ENCODE measurements at places on chromosomes 16 and 17.
A peak's percentile ranks its signal among the peaks of the same experiment; 100 is the strongest.

- peak overlapping the region; percentile 82 for H3K4me3 ChIP-seq
- peaks cover 30% of the 10 kb centered on the region for H3K4me1 ChIP-seq
- H3K27ac ChIP-seq = peak overlapping the region; percentile 96
- no peaks in the 10 kb centered on the region for H3K36me3 ChIP-seq
- DNase-seq = no peak
Observed at GRCh38 chr17:64974750-64975317, 55.6 kb upstream of the LRRC37A3 start.

GRCh38 chr17:72357764-72358365 is 237.0 kb downstream of the SOX9 start:
- H3K4me3 ChIP-seq = no peak overlapping the region
- no peaks in the 10 kb centered on the region for H3K36me3 ChIP-seq
- no peak overlapping the region for H3K27ac ChIP-seq
- no peaks in the 10 kb centered on the region for H3K4me1 ChIP-seq

GRCh38 chr17:45247429-45248131 is 14.3 kb downstream of the SPATA32 start:
- no peaks in the 10 kb centered on the region for H3K27me3 ChIP-seq
- peak overlapping the region; percentile 90 for H3K27ac ChIP-seq
- peaks cover 49% of the 10 kb centered on the region for H3K36me3 ChIP-seq
- peak; percentile 98 for DNase-seq
- H3K4me3 ChIP-seq = peak overlapping the region; percentile 69
- peaks cover 56% of the 10 kb centered on the region for H3K4me1 ChIP-seq

DNA sequence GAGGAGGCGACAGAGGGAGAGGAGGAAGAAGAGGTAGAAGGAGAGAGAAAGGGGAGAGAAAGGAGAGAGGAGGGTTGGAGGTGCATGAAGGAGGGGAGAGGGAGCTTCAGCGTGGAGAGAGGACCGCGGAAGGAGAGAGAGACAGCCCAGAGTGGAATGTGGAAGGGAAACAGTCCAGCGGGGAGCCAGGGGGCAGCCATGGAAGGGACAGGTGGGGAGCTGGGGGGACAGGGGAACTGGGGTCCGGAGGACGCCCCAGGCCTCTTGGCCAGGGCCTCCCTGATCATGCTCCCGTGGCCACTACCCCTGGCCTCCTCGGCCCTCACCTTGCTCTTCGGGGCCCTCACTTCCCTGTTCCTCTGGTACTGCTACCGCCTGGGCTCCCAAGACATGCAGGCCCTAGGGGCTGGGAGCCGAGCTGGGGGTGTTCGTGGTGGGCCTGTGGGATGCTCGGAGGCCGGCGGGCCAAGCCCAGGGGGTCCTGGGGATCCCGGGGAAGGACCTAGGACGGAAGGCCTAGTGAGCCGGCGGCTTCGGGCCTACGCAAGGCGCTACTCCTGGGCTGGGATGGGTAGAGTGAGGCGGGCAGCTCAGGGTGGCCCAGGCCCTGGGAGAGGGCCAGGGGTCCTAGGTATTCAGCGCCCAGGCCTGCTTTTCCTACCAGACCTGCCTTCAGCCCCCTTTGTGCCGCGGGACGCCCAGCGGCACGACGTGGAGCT is 759 bp downstream of the ASPHD1 start:
- DNase-seq = no peak
- H3K27me3 ChIP-seq = peaks cover 23% of the 10 kb centered on the region
- no peaks in the 10 kb centered on the region for H3K36me3 ChIP-seq
- H3K27ac ChIP-seq = no peak overlapping the region
- no peak overlapping the region for H3K4me3 ChIP-seq
- peaks cover 7% of the 10 kb centered on the region for H3K4me1 ChIP-seq

DNA sequence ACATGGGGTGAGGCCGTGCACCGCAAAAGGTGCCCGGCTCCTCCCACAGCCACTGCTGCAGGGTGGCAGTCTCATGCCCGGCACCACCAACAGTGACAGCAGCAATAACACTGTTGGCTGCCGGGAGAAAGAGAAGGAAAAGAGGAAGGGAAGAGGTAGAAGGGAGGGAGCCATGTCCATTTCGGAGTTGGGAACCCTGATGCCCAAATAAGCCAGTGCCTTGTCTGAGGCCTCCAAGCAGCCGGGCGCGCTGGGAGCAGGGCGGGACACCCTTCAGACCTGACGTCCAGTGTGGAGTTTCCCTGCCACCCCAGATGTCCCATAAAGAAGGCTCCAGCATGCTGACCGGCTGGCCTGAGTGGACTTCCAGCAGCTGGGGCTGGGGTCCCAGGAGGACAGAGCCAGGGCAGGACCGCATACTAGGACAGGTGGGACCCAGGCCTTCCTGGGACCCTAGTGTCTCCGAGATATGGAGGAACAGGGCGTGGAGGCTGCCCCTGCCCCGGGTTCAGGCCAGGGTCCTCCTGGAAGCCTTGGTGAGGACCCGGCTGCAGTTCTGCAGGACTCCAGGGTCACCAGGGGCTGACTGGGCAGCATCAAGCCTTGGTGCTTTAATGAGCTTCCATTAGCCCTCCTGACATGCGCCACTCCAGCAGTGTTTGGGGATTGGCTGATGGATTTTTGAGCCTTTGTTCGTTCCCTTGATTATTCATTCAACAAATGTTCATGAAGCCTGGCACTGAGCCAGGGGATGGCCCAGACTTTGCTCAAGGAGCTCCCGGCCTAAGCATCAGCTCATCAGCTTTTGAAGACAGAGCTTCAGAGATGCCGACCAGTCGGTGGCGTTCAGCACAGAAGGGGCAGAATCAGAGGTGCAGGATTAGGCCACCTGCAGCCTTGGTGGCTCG is 223.6 kb upstream of the CIBAR2 start:
- H3K4me1 ChIP-seq = peaks cover 11% of the 10 kb centered on the region
- H3K36me3 ChIP-seq = no peaks in the 10 kb centered on the region
- no peak for DNase-seq
- peak overlapping the region; percentile 55 for H3K27ac ChIP-seq
- H3K27me3 ChIP-seq = no peaks in the 10 kb centered on the region
- peak overlapping the region; percentile 17 for H3K4me3 ChIP-seq

DNA sequence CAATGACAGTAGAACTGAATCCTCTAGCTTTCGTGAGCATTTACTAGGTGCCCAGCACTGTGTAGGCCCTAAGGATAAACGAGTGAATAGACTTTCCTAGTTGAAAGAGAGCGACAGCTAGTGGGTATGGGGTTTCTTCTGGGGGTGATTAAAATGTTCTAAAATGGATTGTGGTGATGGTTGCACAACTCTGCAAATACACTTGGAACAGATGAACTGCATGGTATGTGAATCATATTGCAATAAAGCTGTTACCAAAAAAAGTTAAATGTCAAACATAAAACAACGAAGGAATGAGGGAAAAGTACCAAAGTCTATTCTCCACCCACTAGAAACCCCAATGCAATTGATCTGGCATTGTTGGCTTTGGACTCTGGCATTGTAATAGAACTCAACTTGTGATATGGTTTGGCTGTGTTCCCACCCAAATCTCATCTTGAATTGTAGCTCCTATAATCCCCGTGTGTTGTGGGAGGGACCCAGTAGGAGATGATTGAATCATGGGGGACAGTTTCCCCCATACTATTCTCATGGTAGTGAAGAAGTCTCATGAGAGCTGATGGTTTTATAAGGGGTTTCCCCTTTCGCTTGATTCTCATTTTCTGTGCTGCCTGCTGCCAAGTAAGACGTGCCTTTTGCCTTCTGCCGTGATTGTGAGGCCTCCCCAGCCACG is 70.5 kb downstream of the MARF1 start:
- DNase-seq = no peak
- no peaks in the 10 kb centered on the region for H3K4me1 ChIP-seq
- H3K27me3 ChIP-seq = no peaks in the 10 kb centered on the region
- H3K27ac ChIP-seq = no peak overlapping the region
- H3K36me3 ChIP-seq = no peaks in the 10 kb centered on the region

DNA sequence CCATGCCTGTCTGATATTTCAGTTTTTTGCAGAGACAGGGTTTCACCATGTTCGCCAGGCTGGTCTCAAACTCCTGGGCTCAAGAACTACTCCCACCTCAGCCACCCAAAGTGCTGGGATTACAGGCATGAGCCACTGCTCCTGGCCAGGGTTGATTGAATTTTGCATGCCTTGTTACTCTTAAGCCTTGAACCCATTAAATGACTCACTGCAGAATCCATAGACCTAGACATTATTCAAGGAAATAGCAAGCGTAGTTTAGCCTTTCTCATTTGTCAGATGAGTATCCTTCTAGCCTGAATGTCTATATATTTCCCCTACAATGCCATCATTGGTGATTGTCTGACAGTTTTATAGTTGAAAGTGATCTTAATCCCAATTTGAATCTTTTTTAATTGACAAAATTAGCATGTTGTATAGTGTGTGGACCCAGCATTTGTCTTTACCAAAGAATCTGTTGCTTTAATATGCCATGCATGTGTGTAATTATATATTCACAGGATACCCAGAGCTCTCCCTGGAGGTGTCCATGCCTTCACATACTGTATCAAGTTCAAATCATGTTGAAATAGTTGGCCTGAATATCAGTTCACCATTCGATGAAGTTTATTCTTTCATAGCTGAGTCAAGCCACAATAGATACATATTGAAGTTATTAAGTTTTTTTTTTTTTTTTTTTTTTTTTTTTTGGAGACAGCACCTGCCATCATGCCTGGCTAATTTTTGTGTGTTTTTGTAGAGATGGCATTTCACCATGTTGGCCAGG is 321.0 kb downstream of the CPPED1 start:
- no peaks in the 10 kb centered on the region for H3K36me3 ChIP-seq
- no peak for DNase-seq
- H3K27ac ChIP-seq = no peak overlapping the region
- no peaks in the 10 kb centered on the region for H3K27me3 ChIP-seq
- H3K4me1 ChIP-seq = no peaks in the 10 kb centered on the region

- peaks cover 18% of the 10 kb centered on the region for H3K27me3 ChIP-seq
- H3K4me3 ChIP-seq = no peak overlapping the region
- H3K27ac ChIP-seq = no peak overlapping the region
- no peak for DNase-seq
- H3K4me1 ChIP-seq = no peaks in the 10 kb centered on the region
Observed at GRCh38 chr17:81381632-81382577, 13.4 kb upstream of the BAHCC1 start.

DNA sequence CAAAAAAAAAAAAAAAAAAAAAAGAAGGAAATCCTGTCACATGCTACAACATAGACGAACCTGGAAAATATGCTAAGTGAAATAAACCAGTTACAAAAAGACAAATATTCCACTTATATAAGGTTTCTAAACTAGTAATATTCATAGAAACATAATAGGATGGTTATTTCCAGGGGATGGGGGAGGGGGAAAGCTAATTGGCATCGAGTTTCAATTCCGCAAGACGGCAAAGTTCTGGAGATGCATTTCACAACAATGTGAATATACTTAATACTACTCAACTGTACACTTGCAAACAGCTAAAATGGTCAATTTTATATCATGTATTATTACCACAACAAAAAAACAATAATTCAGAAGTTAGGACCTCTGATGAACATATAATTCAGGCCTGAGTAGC is 37.9 kb upstream of the ABCA9 start:
- no peaks in the 10 kb centered on the region for H3K36me3 ChIP-seq
- H3K4me3 ChIP-seq = no peak overlapping the region
- no peaks in the 10 kb centered on the region for H3K27me3 ChIP-seq
- no peaks in the 10 kb centered on the region for H3K4me1 ChIP-seq

- no peaks in the 10 kb centered on the region for H3K36me3 ChIP-seq
- H3K4me3 ChIP-seq = no peak overlapping the region
- DNase-seq = no peak
- H3K27me3 ChIP-seq = no peaks in the 10 kb centered on the region
- H3K27ac ChIP-seq = no peak overlapping the region
- peaks cover 11% of the 10 kb centered on the region for H3K4me1 ChIP-seq
Observed at GRCh38 chr16:67594956-67595355, 32.6 kb downstream of the CTCF start.

DNA sequence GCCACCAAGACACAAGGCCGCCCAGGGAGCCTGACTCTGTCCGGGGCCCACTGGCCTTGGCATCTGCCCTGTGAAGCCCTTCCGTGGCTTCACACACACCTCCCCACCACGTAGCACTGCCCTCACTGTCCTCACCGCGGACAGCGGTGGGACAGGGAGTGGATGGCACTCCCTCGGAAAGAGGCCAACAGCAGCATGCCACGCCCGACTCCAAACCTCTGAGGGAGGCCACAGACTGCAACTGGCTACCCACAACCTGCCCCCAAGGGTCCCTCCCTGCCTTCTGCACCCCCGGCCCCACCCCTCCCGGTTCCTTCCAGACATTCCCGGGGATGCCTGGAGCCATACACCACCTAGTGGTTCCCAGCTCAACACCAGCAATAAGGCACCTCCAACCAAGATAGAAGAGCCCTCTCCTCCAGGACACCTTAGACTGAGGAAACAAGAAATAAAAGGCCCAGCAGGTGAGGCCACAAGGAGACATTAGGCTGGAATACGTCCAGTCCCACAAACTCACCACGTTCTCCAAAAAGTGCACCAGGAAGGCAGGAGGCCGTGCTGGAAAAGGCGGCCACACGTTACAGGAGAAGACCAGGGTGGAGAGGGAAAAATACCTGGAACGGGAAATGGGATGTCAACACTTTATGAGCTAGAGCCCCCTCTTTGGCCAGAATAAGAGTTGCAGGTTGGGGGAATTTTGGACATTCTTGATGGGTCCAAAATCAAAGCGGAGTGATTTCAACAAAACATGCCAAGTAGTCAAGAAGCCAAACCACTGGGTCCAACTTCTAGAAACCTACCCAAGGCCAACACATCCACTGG is 310.0 kb downstream of the SOX9 start:
- H3K27ac ChIP-seq = no peak overlapping the region
- H3K36me3 ChIP-seq = no peaks in the 10 kb centered on the region
- no peaks in the 10 kb centered on the region for H3K27me3 ChIP-seq
- no peak overlapping the region for H3K4me3 ChIP-seq

DNA sequence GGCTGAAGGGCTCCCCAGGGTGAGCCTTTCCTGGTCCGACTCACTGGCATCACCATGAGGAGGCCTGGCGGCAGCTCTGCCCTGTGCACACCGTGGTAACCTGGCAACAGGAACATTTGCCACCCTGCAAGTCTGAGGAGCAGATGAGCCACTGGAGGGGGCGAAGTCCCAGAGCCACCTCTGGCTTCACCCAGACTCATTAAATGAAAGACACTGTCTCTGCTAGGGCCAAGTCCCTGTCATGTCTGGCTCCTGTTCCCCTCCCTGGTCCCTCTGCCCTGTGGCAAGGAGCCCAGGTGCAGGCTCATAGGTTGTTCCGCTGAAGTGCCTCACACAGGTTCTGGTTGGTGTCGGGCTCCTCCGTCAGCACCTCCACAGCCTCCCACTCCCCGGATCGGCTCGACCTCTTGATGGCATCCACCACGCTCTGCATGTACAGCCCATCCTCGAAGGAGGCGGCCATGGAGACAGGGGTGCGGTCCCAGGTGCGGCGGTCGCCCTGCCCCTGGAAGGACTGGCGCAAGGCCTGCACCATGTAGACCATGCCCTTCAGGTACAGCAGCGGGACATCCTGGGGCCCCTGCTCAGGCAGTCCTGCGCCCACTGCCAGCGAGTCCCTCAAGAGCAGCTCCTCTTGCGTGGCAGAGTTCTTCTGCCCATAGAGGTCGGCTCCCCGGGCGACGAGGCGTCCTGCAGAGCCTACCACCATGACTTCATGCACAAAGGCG is 8.4 kb downstream of the C16orf86 start:
- no peak overlapping the region for H3K4me3 ChIP-seq
- no peaks in the 10 kb centered on the region for H3K4me1 ChIP-seq
- H3K27me3 ChIP-seq = no peaks in the 10 kb centered on the region
- H3K27ac ChIP-seq = no peak overlapping the region

- H3K36me3 ChIP-seq = no peaks in the 10 kb centered on the region
- H3K4me1 ChIP-seq = peaks cover 22% of the 10 kb centered on the region
Observed at GRCh38 chr17:81551458-81552243, 502 bp downstream of the FAAP100 start.

- DNase-seq = no peak
- peaks cover 37% of the 10 kb centered on the region for H3K4me1 ChIP-seq
- H3K27me3 ChIP-seq = no peaks in the 10 kb centered on the region
Observed at GRCh38 chr17:80703142-80703478, 158.5 kb downstream of the RPTOR start.

Measured in CD8-positive, alpha-beta memory T cell (primary cell).